Progenitor cell of endocrine pancreas (in vitro differentiated cells): ENCODE measurements at places on chromosomes 1 and 21. TPM values are rescaled to one million over a fixed set of nuclear protein-coding genes. Genes with fewer than 3 reads are reported as not detected.

SYCP1 gene
- total RNA-seq: not detected in 2 replicates

DNA sequence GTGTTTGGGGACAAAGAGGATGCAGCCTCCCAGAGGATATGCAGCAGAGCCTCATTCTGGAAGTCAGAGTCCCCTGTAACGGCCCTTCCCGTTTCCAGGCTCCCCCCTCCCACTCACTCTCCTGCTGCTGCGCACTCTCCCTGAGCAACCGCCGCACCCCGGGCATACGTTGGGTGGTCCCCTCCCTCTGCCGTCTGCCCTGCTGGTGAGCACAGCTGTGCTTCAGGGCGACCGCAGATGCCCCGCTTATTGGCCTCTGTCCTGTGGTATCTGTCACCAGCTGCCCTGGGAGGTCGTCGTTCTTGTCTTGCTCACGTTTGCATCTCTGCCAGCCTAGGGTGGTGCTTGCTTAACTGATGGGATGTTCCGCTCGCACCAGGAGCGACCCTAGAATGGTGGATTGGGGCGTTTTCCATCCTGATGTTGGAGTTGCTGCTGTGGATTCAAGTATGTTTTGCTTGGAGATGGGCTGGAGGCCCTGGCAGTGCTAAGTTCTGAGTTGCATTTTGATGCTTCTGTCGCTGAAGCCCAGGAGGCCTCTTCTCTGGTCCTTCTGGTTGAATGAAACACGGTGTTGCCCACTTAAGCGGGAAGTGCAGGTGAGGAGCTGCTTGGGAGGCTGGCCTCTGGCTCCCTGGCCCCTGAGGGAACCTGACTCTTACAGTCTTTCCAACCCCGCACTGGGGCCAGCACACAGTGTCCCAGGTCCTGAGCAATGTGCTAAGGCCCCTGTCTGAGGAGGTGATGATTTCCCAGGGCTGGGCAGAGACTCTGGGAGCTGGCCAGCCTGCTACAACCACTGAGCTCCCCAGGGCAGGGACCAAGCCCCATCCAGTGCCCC, 3.2 kb downstream of the TMEM201 start:
- DNase-seq: no peak

GRCh38 chr1:54474310-54475251, 68.4 kb upstream of the SSBP3 start:
- DNase-seq: peak; percentile 37

DNA sequence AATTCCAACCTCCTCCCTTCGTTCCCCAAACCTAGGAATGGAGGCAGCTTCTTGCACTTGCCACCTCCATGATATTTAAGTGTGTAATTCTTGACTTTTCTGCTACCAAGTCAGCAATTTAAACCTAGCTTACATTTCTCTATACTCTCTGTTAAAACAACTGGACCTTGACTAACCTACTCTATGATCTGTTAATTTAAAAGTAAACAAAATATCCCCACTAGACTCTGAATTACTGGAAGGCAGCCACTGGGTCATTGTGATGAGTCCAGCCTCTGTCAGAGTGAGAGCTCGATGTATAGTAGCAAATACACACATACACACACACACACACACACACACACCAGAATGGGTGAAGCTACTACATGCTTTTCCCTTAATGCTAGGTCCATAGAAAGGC, 40.0 kb upstream of the DHCR24 start:
- DNase-seq: no peak

XCL2 gene
- not detected in 2 replicates for total RNA-seq

GRCh38 chr1:160428655-160429054, 28.3 kb downstream of the VANGL2 start:
- DNase-seq: peak; percentile 26

DNA sequence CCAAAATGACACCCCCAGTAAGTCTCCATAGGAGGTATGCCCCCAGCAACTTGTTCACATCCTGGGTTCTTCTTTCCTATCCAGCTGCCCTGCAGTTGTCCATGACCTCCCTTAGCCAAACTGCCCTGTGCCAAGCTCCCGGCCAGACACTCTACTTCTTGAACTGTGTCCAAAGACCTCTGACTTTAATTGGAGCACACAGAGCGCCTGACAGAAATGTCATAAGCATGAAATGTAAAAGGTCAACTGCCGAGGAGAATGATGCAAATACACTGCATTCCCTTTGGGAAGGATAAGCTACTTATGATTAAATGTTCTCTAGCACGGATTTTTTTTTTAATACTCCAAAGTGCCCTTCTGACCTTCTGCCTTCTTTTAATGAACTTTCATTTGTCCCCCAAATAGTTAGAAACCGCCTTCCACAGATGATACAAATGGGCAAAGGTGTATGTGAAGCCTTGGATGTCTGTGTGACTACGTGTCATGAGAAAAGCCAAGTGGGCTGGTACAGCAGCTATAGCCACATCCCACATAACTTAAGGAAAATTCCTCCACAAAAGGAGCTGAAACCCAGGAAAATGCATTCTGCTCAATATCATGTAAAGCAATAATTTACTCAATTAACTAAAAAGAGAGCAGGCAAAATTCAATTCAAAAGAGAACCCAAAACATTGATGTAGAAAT, 26.8 kb downstream of the PALMD start:
- DNase-seq: no peak
